ENCODE measurements at places on chromosomes 11 and 22.

- peak; percentile 96 for DNase-seq
Measured at GRCh38 chr11:8604078-8604723, 10.2 kb upstream of the STK33 start.

DNA sequence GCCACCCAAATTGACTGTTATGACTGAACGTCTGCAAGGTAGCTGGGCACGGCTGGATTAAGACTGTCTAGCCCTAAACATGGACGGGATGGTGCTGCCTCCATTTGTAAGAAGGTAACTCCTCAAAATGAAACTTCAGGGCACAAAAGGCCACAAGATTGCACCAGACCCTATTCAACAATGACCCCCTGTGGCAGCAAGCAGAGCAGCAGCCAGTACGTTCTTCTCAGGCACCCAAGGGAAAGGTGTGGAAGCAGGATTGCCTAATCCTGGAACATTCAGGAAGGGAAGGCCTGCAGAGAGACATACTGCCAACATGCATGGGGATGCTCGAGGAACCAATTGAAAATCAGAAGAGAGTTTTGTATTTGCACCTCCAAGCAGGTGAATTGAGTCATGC lies 4.5 kb upstream of the TBX10 start:
- no peak for DNase-seq

- no peak for DNase-seq
Measured at GRCh38 chr11:99537681-99538080, 516.9 kb downstream of the CNTN5 start.

DNA sequence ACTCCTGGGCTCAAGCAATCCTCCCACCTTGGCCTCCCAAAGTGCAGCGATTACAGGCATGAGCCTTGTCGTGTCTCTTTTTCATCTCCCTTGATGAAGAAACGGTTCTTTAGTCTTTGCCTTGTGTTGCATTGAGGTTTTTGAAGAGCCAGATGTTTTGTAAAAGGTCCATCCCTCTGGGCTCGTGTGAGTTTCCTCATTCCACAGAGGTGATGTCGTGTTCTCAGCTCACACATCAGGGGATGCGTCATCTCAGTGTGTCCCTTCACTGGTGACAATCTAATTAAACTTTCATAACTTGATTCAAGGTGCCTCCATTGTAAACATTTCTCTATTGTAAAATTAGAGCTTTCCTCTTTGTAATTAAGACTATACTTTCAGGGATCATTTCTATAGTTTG lies 29.7 kb upstream of the TEF start:
- DNase-seq, result no peak

- no peak for DNase-seq
Measured at GRCh38 chr22:19841641-19842392, 12.9 kb downstream of the GNB1L start.

GRCh38 chr22:49820984-49821383 lies 6.7 kb downstream of the BRD1 start:
- DNase-seq, result no peak

GRCh38 chr22:48567213-48567975 lies 1260.3 kb downstream of the BRD1 start:
- DNase-seq, result no peak

DNA sequence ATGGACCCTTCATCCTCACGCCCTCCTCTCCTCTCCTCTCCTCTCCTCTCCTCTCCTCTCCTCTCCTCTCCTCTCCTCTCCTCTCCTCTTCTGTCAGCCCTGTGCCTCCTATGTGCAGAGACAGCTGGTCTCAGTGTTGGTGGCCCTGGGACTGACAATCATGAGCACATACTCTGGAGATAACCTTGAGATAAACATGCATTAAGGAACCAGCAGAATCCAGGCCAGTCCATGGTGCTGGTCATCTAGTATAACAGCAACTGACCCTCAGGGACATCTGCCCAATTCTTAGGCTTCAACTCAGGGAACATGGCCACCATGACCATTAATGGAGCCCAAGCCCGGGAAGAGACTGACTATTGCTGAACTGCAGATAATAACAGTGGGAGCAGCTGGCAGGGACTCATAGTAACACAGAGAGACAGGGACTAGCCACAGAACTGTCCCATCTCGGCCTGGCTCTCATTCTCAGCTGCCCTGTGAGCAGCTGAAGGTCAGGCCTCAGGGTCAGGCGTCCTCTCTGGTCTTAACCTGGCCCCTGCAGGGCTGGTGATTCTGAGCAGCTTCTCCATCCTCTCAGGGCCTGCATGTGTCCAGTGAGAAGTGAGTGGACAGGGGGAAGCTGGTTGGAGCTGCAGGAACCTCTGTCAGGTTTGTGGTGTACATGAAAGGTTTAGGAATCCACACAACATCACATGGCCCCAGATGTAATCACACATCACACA lies 45.4 kb downstream of the GGTLC2 start:
- DNase-seq, result no peak

DNA sequence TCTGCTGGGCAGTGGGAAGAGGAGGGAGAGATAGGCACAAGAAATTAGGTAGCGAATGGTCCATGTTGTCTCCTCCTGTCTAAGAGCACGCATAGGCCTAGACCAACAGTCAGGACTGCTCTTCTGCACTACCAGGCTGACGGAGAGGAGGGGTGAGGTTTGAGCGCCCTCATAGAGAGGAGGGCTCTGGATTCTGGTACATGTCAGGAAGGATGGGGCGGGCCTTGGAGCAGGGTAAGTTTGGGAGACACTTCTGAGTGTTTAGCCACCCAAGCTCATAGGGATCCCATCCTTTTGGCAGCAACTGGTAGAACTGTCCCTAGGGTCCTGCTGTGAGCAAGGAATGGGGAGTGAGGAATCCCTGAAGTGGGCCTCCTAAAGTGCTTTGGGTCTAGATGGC lies 60.4 kb downstream of the KCNC1 start:
- no peak for DNase-seq

DNA sequence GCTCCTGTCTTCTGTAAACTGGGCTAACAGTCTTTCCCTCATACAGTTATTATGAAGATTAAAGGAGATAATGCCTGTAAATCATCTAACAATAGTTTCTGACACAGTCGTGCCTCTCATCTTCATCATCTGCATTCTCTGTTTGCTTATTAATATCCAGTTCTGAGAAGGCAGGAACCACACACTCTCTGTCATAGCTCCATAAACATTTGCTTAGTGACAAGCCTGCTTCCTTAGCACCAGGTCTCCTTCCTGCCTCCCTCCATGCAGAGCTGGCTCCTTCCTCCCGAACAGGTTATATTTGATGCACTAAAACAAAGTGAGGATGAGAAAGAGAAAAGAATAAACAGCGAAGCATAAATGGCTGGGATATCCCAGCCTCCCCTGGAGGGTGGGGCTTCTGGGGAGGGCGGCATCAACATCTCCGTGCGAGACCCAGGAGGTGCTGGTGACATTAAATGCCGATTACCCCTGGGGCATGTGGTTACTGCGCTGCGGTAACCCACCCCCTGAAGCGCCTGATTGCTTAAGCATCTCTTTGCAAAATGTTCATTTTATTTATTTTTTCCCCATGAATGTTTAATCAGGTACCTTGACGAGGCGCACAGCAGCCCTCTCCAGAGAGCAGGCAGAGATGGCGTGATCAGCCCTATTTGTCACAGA lies 404.9 kb downstream of the NXPE2 start:
- no peak for DNase-seq

GRCh38 chr11:112971195-112971594 lies 10.0 kb downstream of the NCAM1 start:
- no peak for DNase-seq

DNA sequence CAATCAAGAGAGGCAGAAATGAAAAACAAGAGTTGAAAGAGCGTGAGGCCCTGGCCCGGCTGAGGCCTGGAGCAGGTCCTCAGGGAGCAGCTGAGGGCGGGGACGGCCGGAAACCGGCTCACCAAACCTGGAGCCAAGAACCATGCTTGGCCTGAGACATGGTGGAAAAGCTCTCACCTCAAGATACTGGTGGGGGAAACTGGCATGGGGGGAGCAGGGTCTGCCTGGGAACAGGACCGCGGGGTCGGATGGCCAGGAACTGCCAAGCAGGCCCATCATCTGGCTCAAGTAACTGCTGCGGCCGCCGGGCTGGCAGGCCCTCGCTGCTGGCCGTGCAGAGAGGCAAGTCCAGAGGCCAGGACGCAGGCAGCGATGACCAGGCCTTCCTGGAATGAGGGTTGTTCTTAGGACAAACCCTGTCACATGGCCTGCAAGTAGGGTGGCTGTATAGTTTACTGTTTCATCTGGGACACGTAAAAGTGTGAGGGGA lies 18.9 kb upstream of the WNT11 start:
- DNase-seq, result no peak

DNA sequence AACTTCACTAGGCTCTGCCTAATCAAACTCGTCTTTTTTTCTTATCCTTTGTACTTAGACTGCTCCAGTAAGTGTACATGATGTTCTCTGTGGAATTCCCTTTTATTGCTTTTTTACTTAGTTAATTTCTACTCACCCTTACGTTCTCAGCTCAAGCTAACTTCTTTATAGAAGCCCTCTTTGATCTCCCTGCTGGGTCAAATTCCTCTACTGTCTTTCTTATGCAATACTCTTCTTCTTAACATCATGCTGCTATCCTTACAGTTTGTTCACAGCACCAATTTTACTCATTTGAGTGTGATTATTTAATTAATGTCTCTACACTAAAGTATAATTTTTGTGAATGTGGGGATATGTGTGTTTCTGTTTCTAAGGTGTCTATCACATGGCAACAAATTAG lies 498.3 kb downstream of the CNTN5 start:
- DNase-seq, result no peak

- no peak for DNase-seq
Measured at GRCh38 chr22:32661737-32662586, 139.5 kb upstream of the TIMP3 start.

- peak; percentile 97 for DNase-seq
Measured at GRCh38 chr22:41403532-41404318, 22.0 kb downstream of the TEF start.

DNA sequence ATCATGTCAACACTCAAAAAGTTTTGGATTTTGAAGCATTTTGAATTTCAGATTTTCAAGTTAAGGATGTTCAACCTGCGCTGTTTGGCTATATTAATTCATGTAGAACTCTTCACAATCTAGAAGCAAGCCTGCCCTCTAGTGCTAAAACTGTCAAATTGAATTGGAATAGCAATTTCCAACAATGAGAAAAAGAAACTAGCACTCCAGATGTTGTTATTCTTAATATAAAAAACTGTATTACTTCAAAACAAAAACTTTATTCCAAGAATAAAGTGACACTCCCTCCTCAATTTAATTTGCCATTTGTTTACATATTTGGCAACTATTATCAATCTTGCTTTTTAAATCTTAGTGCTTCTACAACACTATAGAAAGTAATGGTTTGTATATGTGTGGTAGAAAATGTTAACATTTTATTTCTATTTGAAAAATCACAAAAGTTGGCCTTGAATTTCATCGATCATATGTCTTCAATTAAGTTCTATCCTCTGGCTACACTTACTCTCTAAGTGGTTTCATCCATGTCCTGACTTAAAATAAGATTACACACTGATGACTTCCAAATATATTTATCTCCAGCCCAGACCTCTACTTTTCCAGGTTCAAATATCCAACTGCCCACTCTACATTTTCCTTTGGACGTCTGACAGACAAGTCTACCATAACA lies 36.6 kb downstream of the DCUN1D5 start:
- no peak for DNase-seq

GRCh38 chr11:17894929-17895658 lies 117.8 kb downstream of the SERGEF start:
- DNase-seq, result no peak

GRCh38 chr22:29219881-29220670 lies 14.4 kb downstream of the EMID1 start:
- DNase-seq, result no peak

DNA sequence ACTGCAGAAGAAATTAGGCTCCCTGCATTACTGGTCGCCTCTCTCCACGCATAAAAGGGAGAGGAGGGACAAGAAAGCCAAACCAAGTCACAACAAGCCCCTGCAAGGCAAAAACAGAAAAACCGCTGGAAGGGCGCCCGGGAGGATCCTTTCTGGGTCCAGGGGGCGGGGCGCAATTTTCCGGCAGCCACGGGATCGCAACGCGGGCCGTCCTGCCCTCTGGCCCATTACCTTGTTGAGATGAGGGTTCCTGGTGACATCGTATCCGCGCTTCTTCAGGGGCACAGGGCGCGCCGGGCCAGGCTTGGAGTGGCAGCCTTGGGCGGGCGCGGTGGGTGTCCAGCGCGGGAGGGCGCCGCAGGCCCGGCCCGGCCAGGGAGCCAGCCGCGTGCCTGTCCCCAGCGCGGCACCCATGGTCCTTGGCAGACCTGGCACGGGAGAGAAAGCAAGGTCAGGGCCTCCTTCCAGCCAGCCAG lies 847 bp downstream of the ME3 start:
- DNase-seq, result no peak

DNA sequence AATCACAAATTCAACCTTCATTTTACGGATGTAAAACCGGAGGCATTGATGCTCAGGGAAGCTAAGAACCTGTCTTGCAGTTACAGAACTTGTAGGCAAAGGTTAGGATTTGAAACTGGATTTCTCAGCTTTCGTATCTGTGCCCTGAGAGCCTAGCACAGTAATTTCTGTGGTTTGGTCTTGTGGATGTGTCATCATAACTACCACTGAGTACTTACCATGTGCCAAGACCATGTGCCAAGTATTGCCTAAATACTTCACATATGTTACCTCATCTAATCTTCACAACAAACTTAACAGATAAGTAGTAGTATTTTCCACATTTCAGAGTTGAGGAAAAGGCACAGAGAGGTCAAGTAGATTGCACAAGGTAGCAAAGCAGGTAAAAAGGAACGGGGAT lies 140.7 kb downstream of the NXPE2 start:
- no peak for DNase-seq

GRCh38 chr22:42985531-42985905 lies 29.4 kb downstream of the PACSIN2 start:
- no peak for DNase-seq

- DNase-seq, result peak; percentile 34
Measured at GRCh38 chr11:121716060-121716459, 263.3 kb upstream of the SORL1-AS1 start.

GRCh38 chr11:119345685-119346084 lies 820 bp downstream of the MFRP start:
- DNase-seq, result no peak

DNA sequence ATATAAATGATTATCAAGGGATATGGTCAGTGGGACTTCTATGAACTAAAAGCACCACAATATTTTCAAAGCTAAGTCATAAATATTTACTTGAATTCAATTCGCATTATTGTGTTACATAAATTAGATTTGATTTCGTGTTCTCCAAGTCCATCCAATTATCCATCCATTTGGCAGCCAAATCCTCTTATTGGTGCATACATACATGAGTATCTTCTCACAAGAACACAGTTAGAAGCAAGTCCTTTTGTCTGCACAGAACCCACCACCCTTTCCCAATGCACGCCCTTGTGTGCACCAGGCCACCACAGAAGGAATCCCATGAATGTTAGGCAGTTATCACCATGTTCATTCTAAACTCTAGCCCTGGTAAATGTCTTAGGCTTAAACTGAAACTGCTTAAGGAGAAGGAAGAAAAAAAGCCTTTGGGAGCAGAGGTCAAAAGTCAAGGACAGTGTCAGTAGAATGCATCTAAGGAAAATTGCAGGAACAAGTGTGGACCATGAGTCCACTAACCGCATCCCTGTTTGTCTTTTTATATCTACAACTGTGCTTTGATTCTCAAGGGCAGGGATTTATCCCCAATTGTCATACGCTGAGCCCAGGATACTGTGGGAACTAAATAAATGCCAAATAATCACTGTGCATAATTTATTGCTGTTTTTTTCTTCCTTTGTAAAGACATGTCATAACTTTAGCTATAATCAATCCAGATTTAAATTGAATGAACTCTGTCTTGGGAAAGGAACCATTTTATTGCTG lies 108.2 kb upstream of the DDI1 start:
- no peak for DNase-seq
